CD4-positive, CD25-positive, alpha-beta regulatory T cell (primary cell): ENCODE measurements at places on chromosomes 6 and 20. TPM values are rescaled to one million over a fixed set of nuclear protein-coding genes. Genes with fewer than 3 reads are reported as not detected.

DNA sequence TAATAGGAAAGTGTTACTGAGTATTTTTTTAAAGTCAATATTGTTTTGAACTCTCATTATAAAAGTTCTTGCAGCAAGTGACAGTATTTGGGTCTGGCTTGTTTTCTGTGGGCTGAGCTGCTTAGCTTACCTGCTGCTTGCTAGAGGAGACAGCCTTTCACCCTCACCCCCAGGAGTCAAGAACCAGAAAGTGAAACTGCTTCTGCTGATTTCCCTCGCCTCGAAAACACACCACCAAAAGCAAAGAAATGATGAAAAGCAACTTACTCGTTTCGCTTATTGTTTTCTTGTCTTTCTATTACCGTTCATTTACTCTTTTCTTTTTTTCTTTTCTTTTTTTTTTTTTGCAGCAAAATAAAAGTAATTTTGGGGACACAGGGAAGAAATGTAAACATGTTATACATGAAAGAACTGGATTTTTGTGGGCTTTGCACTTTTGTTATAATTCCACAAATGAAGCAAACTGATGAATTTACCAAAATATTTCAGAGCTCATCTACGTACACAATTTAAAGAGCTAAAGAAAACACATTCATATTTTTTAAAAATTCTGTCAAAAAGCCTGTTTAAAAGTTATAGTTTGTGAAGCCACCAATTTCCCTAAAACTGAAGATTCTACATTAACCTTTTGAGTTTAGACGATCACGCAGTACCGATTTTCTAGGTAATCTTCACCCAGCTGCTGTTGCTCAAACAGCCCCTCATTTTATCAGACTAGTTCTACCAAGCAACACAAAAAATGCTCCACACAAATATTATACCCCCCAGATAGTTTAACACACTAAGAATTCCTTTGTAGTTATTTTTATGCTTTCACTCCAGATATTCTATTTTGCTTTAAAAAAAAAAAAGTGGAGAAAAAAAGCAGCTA, 1.7 kb downstream of the SCML4 start:
- DNase-seq, result peak; percentile 38

Gene KIAA1755
- not detected for polyA plus RNA-seq

DNA sequence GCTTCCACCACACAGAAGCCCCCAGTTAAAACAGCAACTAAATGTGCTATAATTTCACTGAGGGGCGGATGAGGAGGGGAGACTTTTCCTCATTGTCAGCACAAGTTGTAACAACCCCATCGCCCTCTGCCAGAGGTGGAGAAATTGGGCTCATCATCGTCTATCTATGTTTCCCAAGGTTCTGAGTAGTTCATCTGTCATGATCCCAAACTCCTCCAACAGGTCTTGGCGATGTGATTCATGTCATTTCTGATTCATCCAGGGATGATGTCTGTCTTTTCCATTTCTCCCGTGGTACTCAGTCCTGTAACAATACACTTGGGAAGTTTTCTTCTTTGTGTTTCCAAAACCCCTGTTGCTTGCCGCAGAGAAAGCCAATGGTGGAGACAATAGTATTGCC, 51.0 kb downstream of the TFAP2A start:
- DNase-seq, result no peak

Gene SSTR4
- not detected for polyA plus RNA-seq

DNA sequence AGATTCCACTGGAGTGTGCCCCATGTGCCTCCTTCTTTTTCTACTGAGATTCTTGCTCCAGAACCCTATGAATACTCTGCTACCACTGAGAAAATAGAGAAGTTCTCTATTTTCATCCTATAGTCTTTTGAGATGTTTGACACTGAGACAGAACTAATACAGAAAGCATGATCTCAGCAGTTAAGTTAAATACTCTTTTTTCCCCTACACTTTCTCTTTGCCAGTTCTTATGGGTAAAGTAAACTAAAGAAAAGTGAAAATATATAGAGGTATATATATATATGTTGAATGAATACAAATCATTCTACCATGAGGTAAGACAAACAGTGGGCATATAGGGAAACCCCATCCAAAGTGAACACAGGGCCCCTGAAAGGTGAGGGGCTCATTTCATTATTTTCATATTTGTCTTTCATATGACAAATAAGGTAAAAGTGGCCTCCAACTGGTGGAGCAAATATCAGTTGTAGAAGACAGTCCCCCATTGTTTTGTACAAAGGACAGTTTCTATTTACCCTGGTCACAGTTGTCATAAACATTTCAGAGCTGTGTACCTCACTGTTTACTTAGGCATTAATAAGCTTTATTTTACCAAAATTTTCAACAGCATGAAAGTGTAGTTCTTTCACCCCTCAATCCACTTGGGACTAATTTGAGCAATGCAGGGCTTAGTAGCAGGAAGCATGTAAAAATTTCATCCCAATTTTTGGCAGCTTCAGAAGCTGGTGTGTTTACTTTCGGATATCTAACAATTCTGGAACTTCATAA, 188.3 kb upstream of the MARCKS start:
- no peak for DNase-seq

DNA sequence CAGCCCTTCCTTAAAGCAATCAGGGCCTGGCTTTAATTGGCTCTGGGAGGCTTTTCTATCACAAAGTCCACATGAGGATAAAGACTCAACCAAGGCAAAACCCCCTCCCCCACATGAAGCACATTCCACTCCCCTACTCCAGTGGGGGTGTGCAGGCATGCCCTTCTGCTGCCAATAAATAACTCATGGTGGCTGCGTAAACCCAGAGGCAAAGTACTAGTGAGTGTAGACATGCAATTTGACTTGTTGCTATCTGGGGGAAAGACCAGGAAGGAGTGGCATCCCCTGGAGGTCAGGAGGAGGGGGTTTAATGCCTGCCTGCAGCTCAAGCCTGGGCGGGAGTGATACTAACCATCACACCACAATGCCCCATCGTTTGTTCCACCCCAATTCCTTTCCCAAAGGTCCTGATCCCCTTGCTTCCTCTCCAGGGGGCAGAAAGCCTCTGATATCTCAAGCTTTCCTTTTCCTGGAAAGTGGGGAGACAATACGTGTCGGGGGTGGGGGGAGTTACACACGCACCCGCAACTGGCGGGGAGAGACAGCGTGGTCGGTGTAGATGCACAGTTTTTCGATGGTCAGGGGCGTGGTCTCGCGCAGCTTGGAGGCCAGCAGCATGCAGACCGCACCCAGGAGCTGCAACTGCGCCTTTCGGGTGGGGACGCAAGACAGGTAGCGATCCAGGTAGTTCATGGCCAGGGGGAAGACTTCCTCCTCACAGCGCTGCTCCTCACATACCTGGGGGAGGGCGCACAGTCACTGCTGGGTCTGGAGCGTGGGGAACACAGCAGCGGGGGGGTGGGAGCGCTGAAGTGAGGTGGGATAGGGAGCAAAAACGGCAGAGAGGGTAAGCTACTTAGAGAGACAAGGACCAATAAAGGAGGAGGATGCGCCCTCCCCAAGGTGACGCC, 1.5 kb downstream of the CCND3 start:
- DNase-seq, result peak; percentile 73

Gene LGSN
- not detected for polyA plus RNA-seq

DNA sequence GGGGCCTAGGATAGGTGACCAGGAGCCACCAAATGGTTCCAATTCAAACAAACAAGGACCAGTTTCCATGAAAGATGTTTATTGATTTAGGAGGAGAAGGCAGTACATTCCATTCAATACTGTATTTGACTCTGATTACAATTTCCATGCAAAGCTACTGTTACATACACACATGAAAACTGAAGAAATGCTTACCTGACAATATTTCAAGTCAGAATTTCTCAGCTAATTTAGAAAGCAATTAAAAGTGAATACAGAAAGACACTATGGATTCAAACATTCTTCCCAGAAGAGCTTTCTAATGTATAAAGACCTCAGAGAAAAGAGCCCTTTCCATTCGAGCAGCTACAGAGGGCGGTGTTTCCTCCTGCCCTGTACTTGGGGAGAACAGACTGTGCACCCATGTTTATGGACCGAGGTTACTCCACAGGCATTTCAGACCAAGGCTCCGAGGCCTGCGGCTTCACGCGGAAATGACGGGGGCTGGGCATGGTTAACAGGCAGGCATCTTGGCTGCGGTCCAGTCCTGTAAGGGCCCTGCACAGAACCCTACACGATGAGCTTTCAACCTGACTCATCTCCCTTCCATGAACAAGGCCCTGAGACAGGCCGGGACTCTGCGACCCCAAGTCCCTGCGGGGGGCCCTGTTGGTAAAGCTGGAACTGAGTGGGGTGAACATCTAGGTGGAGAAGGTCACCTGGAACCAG, 25.7 kb upstream of the TCFL5 start:
- peak; percentile 30 for DNase-seq

Gene PLN
- polyA plus RNA-seq, result 0.40 TPM

DNA sequence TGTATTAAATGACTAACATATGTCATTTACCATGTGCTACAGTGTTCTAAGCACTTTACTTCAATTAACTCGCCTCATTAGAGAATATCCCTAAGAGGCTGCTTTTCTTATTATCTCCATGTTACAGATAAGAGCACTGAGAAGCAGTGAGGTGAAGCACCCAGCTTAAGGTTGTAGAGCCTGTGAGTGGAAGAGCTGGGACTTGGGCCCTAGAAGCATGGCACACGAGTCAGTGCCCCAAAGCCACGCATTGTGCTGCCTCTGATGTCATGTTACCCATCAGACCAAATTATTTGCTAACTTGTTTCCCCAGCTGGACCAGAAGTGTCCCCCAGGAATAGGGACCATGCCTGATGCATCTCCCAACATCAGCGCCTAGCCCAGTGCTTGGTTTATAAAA, 34.1 kb downstream of the POFUT1 start:
- DNase-seq, result no peak
